ENCODE measurements at places on chromosomes 12 and 14. TPM values are rescaled to one million over a fixed set of nuclear protein-coding genes. Genes with fewer than 3 reads are reported as not detected.

DNA sequence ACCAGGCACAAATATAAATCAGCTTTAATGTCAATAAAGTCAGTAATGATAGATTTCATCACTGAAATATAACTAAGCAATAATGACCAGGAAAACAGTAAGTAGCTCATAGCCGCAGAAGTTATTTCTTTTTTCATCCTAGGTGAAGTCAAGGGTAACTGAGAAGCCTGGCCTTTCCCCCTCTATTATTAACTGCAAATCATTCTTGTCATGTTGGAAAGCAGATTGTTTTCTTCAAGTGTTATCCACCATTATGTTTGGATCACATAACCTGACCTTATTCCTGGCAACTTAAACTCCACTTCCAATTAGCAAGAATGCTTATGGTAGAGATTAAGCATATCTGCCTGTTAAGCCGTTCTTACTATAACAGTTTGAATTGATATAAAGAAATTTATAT, 603.4 kb upstream of the FOXG1 start:
- no peak overlapping the region for H3K27ac ChIP-seq
- H3K27me3 ChIP-seq = no peaks in the 10 kb centered on the region
- no peaks in the 10 kb centered on the region for H3K4me1 ChIP-seq
- no peak for DNase-seq
- no peaks in the 10 kb centered on the region for H3K36me3 ChIP-seq

DNA sequence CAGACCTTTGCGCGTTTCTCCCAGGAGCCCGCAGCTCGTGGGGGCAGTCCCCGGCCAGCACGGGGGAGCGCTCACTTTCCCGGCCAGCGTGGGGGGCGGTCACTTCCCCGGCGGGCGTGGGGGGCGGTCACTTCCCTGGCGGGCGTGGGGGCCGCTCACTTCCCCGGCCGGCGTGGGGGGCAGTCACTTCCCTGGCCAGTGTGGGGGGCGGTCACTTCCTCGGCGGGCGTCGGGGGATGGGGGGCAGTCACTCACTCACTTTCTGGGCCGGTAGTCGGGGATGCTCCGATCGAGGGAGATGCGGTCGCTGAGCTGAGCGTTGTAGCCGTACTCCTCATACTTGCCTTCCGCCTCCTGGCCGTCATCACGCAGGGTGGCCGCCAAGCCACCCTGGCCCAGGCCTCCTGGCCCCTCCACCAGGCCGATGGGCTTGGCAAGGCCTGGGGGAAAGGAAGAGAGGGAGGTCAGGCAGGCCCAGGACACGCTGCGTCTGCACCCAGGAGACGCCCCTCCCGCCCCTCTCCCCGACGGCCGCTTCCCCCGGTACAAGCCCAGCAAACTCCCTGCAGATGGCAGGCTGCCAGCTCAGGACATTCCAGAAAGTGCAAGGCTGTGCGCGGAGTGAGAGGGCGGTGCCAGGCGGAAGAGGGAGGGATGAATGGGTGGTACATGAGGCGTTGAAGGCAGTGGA, 43.3 kb downstream of the GALNT9 start:
- H3K4me1 ChIP-seq = no peaks in the 10 kb centered on the region
- DNase-seq = no peak
- H3K36me3 ChIP-seq = no peaks in the 10 kb centered on the region
- no peak overlapping the region for H3K27ac ChIP-seq

GRCh38 chr14:38705220-38705619, 397.8 kb downstream of the SEC23A start:
- H3K4me3 ChIP-seq = no peak overlapping the region
- no peaks in the 10 kb centered on the region for H3K4me1 ChIP-seq
- H3K27me3 ChIP-seq = no peaks in the 10 kb centered on the region
- H3K36me3 ChIP-seq = no peaks in the 10 kb centered on the region

DNA sequence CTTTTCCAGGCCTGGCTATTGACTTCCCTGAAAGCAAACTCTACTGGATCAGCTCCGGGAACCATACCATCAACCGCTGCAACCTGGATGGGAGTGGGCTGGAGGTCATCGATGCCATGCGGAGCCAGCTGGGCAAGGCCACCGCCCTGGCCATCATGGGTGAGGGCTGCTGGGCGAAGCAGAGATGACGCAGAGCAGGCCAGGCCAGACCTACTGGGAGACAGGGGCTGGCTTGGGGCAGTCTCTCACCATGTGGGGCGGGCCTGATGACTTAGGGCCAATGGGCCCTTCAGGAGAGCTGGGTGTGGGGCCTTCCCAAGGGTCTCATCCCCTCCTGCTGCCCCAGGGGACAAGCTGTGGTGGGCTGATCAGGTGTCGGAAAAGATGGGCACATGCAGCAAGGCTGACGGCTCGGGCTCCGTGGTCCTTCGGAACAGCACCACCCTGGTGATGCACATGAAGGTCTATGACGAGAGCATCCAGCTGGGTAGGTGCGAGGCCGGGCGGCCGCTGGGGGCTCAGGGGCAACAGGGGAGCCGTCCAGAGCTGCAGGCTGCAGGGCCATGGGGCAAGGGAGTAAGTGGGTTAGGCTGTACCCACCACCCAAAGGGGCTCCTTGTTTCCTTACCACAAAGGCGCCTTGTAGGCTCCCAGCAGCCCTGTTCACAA, 33.0 kb upstream of the LRP1-AS start:
- DNase-seq = peak; percentile 42
- peaks cover 3% of the 10 kb centered on the region for H3K4me1 ChIP-seq
- peaks cover 94% of the 10 kb centered on the region for H3K36me3 ChIP-seq

VRK1 gene
- total RNA-seq = 20.9 TPM

GRCh38 chr12:92603741-92604432, 98.9 kb upstream of the PLEKHG7 start:
- no peak for DNase-seq
- H3K4me1 ChIP-seq = peaks cover 37% of the 10 kb centered on the region
- no peaks in the 10 kb centered on the region for H3K36me3 ChIP-seq
- H3K4me3 ChIP-seq = no peak overlapping the region
- H3K27me3 ChIP-seq = no peaks in the 10 kb centered on the region

OR6C2 gene
- total RNA-seq = not detected

Measured in osteoblast (primary cell).